ENCODE measurements at places on chromosomes 13 and 19.

- no peak for DNase-seq
Measured at GRCh38 chr13:34901572-34901971, 40.5 kb upstream of the NBEA start.

DNA sequence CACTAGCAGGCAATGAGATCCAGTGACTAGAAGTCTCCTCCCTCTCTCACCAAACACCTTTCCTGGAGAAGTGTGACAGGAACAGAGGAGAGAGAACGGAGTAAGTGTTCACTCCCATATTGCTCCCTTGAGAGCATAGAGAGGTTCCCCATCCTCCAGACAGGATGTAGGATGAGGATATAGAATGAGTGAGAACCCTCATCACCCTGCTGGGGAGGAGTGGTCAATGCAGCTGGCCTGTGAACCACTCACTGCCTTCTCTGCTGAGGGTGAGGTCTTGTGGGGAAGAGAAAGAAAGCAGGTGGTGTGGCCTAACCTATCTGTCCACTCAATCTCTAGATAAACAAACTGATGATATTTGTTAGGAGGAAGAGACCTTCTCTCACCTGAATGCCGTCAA, 386.6 kb downstream of the PCDH20 start:
- DNase-seq = peak; percentile 4

- no peak for DNase-seq
Measured at GRCh38 chr19:14051980-14052379, 9.9 kb downstream of the PALM3 start.

GRCh38 chr13:93771782-93772181, 545.2 kb downstream of the GPC6 start:
- no peak for DNase-seq

- no peak for DNase-seq
Measured at GRCh38 chr13:77876176-77876575, 42.5 kb downstream of the EDNRB start.

GRCh38 chr19:12913011-12913561, 6.0 kb downstream of the SYCE2 start:
- peak; percentile 99 for DNase-seq

- DNase-seq = no peak
Measured at GRCh38 chr19:7869453-7869909, 4.7 kb downstream of the PRR36 start.

- no peak for DNase-seq
Measured at GRCh38 chr13:45122941-45123340, 2.6 kb downstream of the GTF2F2 start.

DNA sequence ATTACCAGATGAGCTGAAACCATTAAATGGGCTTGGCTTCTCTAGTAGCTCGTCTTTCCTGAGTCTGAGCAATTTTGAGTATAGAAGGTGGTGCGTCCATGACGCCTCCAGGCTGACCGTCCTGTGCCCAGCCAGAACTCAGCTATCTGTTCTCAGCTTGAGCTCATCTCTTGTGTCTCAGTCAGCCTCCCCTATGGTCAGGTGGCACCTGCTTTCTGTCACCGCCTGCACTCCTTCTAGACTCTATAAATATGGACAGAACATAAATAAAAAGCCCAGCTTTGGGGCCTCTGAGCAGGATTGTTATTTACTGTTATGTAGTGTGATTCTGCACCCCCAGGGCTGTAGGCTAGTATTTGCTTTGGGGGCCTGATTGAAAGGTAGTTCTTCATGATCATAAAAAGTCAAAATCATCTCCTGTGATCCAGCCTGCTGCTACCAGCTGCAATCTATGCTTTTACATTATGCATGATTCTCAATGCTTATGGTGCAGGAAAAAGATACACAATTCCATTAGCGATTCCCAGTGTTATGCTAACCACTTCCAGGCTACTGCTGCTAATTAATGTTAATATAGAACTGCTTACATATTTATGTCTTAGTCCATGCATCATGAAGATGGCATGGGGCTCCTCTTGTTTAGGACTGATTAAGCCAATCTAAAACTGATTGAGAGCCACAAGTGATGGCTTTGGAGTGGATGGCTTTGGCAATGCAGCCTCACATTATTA, 72.5 kb upstream of the TMTC4 start:
- DNase-seq = no peak

DNA sequence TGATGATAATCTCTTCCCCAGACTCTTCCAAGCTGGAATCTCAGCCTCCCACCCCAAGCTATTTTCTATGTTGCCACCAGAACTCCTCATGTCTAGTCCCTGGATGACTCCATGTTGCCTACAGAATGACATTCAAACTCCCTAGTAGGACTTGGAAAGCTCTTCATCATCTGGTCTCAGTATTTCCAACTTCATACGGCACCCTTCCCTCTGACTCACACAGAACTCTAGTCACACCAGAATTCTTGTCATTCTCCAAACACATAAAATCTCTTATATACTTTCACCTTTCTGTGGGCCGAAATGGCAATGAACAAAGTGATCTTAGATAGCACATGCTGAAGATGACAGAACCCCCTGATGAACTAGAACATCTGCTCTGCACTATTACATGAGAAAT, 86.2 kb downstream of the CAB39L start:
- DNase-seq = no peak

- DNase-seq = no peak
Measured at GRCh38 chr13:28173793-28174192, 35.4 kb downstream of the PAN3 start.

- no peak for DNase-seq
Measured at GRCh38 chr19:31960474-31960873, 384.9 kb upstream of the ZNF507 start.

DNA sequence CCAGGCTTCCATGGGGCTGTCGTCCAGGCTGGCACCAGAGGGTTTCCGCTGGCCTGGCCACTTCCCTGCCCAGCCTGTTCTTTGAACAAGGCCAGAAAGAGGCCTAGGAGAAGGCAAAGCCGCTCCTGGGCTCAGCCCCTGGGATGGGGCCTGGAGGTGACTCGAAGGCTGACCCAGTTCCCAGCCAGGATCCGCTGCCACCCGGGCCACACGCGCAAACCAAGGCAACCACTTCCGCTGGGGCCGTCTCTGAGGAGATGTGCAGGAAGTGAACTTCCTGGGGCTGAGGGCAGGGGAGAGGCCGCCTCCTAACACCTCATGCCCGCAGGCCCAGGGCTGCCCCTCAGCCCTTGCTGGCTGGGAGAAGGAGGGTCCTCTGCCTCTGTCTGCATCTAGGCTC, 15.2 kb downstream of the PLEKHF1 start:
- no peak for DNase-seq

DNA sequence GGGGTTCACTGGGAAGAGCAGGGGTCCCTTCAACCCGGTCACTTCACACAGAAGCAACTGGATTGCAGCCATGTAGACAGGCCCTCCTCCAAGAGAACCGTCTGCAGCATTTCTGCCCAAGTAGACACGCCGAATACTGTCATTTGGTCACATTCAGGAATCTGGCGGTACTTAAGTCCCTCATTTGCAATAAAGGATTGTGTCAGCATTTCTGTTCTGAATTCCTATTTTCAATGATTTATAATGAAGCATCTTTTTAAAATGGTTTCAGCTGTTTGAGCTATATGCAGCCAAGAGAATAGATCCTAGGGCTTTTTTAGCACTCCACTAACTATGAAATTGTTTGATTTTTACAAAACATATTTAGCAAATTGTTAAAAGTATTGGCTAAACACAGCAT, 143.5 kb upstream of the SOX1 start:
- no peak for DNase-seq

DNA sequence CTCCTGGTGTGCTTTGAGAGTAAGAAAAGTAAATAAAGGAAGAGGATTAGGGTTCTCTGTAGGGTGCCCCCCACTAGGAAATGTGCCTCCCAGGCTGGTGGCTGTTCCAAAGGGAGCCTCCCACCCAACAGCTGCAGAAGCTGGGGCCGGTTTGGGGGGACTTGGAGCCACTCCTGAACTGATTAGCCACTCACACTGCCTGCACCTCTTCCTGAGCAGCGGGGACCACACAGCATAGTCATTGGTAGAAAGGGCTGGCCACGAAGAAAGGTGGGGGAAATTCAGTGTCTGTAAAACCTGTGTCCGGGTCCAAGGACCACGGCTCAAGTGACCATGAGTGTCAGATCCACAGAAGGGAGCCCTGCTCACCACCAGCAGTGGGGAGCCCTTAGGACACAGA, 55.6 kb downstream of the SPACA7 start:
- DNase-seq = no peak

- no peak for DNase-seq
Measured at GRCh38 chr13:46290434-46290833, 78.7 kb downstream of the LRRC63 start.

- no peak for DNase-seq
Measured at GRCh38 chr13:70390968-70391367, 282.7 kb upstream of the KLHL1 start.
